ENCODE measurements at places on chromosomes 1 and 21.

- no peak for DNase-seq
Measured at GRCh38 chr1:67679691-67680090, 5.3 kb upstream of the GADD45A start.

DNA sequence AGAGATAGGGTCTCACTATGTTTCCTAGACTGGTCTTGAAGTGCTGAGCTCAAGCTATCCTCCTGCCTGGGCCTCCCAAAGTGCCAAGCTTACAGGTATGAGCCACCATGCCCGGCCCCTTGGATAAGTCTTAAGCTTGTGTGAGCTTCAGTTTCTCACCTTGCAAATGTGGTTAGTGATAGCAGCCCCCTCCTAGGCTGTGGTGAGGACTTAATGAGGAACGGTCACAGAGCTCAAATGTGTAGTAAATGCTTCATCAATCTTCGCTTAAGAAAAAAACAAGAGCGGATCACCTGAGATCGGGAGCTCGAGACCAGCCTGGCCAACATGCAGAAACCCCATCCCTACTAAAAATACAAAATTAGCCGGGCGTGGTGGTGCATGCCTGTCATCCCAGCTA, 3.0 kb downstream of the CNR2 start:
- DNase-seq, result peak; percentile 40

DNA sequence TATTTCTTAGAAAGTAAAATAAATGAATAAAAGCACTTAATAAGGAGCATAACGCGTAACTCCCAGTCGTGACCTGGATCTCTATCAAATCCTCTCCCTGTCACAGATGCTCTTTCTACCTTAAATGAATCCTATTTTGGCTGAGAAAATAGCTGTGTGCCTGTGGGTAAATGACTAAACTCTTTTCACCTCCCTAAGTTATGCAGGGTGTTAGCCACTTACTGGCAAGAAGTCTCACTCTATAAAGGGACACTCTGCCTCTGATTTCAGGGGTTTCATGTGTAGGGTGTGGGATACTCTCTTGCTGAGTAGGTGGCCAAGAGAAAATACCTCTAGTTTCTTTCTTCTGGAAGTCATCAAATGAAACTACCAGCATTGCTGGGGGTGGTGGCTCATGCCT, 24.3 kb upstream of the PPP1R15B start:
- no peak for DNase-seq

DNA sequence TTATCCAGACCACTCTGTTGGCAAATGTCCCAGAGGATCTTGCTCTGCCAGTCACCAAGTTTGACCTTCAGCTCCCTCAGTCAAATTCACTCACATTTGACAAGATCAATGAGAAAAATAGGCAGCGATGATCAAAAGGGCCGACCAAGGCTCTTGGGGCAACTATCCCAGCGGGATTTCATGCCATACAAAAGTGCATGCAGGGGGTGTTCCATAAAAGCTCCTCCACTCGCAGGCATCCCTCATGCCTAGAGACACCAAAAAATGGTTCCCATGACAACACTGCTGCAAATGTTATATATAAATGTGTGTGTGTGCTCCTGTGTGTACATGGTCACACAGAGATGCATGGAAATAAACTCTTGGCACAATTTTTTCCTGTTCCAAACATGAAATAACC, 16.2 kb upstream of the EIF4G3 start:
- no peak for DNase-seq

DNA sequence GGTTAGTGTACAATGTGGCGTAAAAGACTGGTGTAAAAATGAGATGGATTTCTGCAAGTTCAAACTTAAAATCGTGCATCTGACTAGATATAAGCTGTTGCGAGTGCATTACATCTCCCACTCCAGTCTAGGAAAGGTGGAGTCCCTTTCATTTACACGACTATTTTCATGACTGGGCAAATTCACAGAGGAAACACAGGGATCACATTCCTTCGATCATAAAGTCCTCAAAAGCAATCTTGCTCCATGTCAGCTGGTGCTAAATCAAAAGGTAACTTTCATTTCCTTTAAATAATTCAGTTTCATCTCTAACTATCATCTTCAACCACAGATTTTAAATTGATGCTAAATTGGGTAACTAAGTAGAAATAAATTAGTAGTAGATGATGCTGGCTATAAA, 100.0 kb downstream of the HLCS start:
- no peak for DNase-seq

- peak; percentile 57 for DNase-seq
Measured at GRCh38 chr21:44517175-44517899, 22.7 kb downstream of the KRTAP10-1 start.

- DNase-seq, result peak; percentile 87
Measured at GRCh38 chr1:11802973-11803885, 2.5 kb downstream of the MTHFR start.

DNA sequence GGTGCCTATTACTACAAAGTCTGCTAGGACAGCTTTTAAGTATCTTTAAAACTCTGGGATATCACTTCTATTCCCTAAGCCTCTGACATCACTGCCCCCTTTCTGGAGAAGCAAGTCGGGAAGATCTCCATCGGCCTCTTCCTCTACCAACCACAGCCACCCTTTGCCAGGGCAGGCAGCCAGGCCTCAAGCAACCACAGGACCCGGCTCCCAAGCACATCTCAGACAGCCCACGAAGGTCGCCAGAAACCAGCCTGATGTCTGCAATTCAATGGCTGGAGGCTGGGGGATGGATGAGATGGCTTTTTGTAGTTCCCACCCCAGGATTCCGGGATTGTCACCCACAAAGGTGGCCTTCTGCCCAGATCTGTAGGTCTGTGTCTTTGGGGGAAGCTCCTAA, 70.7 kb downstream of the LGR6 start:
- no peak for DNase-seq

GRCh38 chr1:205580140-205580922, 51.5 kb downstream of the ELK4 start:
- DNase-seq, result no peak

- DNase-seq, result no peak
Measured at GRCh38 chr21:39845571-39846130, 21.6 kb upstream of the PCP4 start.

DNA sequence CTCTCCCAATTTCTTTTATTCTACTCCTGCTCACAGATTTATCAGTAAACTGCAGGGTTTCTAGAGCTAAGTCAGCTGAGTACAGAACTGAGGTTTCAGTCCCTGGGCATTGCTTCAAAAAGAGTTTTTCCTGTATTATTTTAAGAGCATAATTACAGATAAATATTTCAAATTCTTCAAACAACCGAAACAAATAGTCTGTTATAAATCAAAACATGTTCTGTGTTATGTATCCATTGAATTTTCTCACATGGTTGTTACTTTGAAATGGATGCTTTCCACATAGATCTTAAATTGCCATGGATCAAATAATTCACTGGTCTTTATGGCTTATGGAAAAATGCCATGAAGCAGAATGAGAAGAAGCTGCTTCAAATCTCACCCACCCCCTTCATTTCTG, 64.5 kb downstream of the LRRC8C start:
- no peak for DNase-seq

DNA sequence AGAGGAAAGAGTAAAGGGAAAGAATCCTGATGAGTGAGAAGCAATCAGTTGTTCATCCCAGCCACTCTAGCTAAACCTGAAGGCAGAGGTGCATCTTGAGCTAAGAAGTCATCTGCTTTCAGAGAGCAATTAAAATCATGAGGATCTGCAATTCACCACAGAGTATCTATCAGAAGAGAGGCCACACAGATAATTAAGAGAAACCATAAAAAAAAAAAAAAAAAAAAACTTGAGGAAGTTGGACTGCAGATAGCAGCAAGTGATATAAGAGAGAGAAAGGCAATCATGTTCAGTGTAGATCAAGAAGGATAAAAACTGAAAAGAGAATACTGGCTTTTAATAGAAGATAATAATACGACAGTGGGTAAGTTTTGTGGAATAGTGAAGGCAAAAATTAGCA, 17.7 kb downstream of the FOXJ3 start:
- DNase-seq, result no peak

- no peak for DNase-seq
Measured at GRCh38 chr1:102838016-102838415, 270.3 kb downstream of the COL11A1 start.

- DNase-seq, result no peak
Measured at GRCh38 chr1:232596666-232597303, 33.1 kb downstream of the SIPA1L2 start.

DNA sequence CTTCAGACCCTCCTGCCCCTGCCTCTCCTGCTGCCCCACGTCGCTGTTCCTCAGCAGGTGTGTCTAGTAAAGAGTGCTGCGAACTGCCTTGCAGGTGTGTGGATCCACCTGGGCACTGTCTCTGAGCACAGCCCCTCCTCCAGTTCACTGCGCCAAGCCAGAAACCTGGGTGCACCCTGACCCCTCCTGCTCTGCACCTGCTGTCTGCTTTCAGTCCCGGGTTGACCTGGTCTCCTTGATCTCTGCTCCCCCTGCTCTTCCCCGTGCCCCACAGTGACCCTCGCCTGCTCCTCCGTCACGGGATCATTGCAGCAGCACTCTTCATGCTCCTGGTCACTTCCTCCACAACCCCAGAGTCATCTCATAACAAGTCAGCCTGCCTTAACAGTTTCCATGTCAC, 6.5 kb downstream of the A3GALT2 start:
- no peak for DNase-seq

GRCh38 chr1:227758366-227758765, 23.1 kb downstream of the SNAP47 start:
- DNase-seq, result peak; percentile 29

DNA sequence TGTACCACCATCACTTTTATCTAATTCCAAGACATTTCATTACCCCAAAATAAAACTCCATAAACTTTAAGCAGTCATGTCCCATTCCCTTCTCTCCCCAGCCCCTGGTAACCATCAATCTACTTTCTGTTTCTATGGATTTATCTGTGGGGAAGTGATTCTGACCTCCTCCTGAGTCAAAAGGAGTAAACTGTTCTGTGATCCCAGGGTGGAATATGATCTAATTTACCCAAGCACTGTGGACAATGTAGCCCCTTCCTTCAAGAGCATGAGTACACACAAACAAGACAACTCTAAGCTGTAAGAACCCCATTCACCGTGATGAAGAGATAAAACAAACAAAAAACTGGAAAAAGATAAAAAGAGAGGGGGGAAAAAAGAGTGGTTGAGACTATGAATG, 77.9 kb downstream of the PLPP3 start:
- no peak for DNase-seq

GRCh38 chr1:30311749-30312148, 411.6 kb downstream of the MATN1 start:
- DNase-seq, result no peak

GRCh38 chr1:167392200-167392696, 126.1 kb downstream of the CD247 start:
- no peak for DNase-seq

GRCh38 chr1:247496581-247497285, 38.8 kb upstream of the OR2B11 start:
- no peak for DNase-seq

- DNase-seq, result no peak
Measured at GRCh38 chr1:162128693-162129356, 59.3 kb downstream of the NOS1AP start.

GRCh38 chr1:41734201-41734970, 184.3 kb downstream of the HIVEP3 start:
- no peak for DNase-seq

DNA sequence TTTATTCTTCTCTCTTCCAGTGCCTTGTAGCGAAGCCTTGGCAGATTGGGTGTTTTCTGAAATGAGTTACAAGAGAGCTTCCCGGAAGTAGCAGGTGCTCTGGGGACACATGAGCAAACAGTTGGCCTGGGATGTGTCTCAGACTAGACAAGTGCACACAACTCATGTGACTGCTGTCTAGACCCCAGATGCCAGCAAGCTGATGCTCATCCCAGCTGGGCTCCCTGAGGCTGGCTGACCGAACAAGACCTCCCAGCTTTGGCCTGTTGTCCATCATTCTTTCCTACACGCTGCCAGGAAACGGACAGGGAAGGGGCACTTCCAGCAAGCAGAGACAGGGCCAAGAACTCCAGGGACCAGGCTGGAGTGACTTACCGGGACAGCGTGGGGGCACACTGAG, 18.7 kb upstream of the CSF1 start:
- no peak for DNase-seq

GRCh38 chr1:90386899-90387720, 330.0 kb downstream of the BARHL2 start:
- no peak for DNase-seq

GRCh38 chr1:210516697-210517459, 188.2 kb downstream of the HHAT start:
- DNase-seq, result no peak

- DNase-seq, result no peak
Measured at GRCh38 chr1:112297536-112297935, 98.5 kb upstream of the CTTNBP2NL start.

DNA sequence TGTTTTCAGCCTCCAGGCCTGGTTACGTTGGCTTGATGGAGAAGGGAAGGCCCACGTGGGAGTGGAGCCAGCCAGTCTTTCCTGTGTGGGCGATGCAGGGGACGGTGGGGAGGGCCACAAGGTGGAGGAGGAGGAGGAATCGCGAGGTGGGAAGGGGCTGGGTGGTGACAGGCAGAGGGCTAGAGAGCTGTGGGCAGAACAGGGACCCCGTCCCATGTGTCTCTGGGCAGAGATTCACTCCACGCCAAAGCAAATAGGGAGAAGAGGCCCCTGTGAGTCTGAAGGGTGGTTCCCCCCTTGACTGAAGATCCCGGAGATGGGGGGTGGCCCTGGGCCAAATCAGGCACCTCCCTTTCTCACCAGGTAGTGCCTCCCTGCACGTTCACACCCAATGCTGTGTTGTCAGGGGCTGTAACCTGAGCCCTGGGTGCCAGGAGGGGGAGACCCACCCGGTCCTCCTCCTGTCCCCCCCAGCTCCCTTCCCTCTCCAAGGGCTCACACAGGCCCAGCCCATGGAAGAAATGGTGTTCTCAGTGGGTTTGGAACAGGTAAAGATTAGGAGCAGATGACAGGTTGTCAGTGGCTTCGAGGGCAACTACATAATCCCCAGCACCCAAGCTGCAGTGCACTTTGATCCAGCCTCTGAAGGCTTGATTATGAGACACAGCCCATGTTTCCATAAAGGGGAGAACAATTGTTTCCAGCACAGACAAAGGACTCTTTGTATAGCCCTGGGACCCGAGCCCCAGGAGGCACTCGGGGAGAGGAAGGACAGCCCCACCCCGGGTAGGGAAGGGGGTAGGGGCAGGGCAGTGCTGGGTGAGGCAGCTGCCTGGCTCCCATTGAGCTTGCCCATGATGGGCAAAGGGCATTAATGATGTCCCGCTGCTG, 37.7 kb upstream of the GPR37L1 start:
- no peak for DNase-seq

GRCh38 chr1:239361403-239361802, 25.0 kb upstream of the CHRM3 start:
- no peak for DNase-seq

DNA sequence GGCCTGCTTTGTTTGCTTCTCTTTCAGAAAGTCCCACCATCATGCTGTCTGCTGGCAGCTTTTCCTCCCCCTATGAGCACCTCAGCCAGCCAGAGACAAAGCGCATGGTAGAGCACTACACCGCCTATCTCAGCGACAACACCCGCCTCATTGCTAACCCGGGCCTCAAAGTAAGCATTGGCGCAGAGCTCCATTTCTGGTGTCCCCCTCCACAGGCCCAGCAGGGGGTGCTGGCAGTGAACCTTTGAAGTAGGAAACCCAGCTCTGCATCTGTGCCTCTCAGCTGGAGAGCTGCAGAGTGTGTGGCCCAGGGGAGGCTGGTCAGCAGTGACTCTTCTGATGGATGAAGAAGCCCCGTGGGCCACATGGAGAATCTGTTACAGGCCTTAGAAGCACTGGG, 81.2 kb upstream of the RAVER2 start:
- peak; percentile 47 for DNase-seq

GRCh38 chr1:21271550-21271949, 18.7 kb downstream of the ECE1 start:
- no peak for DNase-seq

- no peak for DNase-seq
Measured at GRCh38 chr1:119007670-119008482, 19.7 kb upstream of the TBX15 start.

All from activated CD8-positive, alpha-beta T cell treated with anti-CD3 and anti-CD28 coated beads for 36 hours (primary cell).